Stimulated activated CD8-positive, alpha-beta memory T cell treated with anti-CD3 and anti-CD28 coated beads, Interleukin-15, amount 100 ng/mL, for 4 hours (primary cell): ENCODE measurements at places on chromosomes 11 and 22.

- no peak for DNase-seq
Observed at GRCh38 chr22:27278946-27279345, 522.6 kb downstream of the MN1 start.

DNA sequence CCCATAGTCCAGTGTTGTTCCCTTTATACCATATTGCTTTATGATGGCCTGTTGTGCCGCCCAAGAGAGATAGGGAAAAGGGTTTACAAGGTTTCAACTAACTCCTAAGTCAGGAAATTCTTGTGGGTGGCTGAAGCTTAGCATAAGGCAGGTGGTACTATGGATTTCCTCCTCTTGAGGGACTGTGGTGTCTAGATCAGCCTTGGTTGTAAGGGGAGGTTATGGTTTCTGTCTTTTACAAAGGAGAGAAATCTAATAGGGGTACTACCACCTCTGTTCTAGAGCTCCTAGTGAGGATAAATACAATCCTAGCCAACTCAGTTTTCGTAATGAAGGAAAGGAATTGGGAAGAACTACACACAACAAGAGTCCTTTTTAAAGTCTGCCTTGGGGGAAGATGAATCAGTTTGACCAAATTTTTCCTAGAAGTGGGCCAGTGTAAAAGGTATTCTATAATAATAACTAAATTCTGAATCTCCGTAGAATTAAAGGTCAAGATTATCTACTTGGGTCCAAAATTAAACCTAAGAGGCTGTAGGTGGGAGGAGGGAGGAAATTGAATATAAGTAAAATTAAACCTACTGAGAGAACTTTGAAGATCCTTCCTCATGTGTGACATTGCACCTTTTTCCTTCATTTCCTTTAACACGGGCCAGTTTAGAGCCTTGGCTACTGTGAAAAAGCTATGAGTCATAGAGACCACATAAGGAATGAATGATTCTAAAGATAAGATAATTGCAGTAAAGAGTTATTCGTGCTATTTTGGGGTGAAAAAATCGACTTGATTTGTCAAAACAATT, 17.2 kb downstream of the DLAT start:
- no peak for DNase-seq

DNA sequence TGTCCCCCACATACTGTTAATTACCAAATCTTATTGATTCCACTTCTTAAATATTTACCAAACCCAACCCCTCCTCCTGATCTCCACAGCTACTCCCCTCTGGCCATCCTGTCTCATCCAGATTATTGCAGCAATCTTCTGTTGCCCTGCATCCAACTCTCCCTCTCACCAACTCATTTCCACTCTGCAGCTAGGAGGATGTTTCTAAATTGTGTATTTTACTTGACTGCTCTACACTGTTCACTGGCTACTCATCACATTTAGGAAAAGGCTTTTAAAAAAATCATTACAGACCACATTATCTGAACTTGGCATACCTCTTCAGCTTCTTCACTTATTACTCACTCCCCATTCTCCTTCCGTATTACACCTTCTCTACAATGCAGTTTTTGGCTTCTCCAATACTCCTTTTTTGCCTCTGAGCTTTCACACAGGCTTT, 117.9 kb downstream of the ATG16L2 start:
- DNase-seq, result no peak

- no peak for DNase-seq
Observed at GRCh38 chr11:66247295-66247694, 21.1 kb upstream of the RAB1B start.

GRCh38 chr22:22516992-22517391, 3.1 kb downstream of the ZNF280A start:
- no peak for DNase-seq
